T-helper 1 cell treated with Interleukin-12 subunit alpha and Interleukin-12 subunit beta and Interleukin-4 antibody, amounts not matched to agents 30 ng/mL and 1 ng/mL, for 36 hours (primary cell): ENCODE measurements at places on chromosomes 11 and 22. TPM values are rescaled to one million over a fixed set of nuclear protein-coding genes. Genes with fewer than 3 reads are reported as not detected.

APOA4 gene
- not detected in 2 replicates for total RNA-seq

KCNQ1OT1 gene
- total RNA-seq = 0.54 TPM in 2 replicates

SHISAL1 gene
- total RNA-seq = not detected in 2 replicates

BACE1-AS gene
- total RNA-seq = 4.3 and 6.1 TPM in 2 replicates

BACE1 gene
- total RNA-seq = 0.41 and 0.47 TPM in 2 replicates

KDM4D gene
- 0.44 TPM in 2 replicates for total RNA-seq

KRTAP5-1 gene
- not detected in 2 replicates for total RNA-seq

CCDC90B gene
- 24.9 and 29.1 TPM in 2 replicates for total RNA-seq

GLYAT gene
- not detected in 2 replicates for total RNA-seq

CCDC157 gene
- 4.6 and 5.4 TPM in 2 replicates for total RNA-seq

KRTAP5-10 gene
- total RNA-seq = not detected in 2 replicates

GTSE1 gene
- 55.8 and 56.0 TPM in 2 replicates for total RNA-seq

RPS13 gene
- total RNA-seq = 903 and 931 TPM in 2 replicates

RCOR2 gene
- total RNA-seq = 0.17 TPM in 1 of 2 replicates, not detected in the other

MUC2 gene
- total RNA-seq = not detected in 2 replicates

CDC42BPG gene
- total RNA-seq = 0.42 and 1.0 TPM in 2 replicates

ILK gene
- 136 and 144 TPM in 2 replicates for total RNA-seq

LDHAL6A gene
- 0.07 TPM in 1 of 2 replicates, not detected in the other for total RNA-seq

EPS8L2 gene
- 11.9 and 12.9 TPM in 2 replicates for total RNA-seq

LARGE1 gene
- total RNA-seq = 0.07 and 0.32 TPM in 2 replicates
